ENCODE measurements at places on chromosomes 5 and 9.
A peak's percentile ranks its signal among the peaks of the same experiment; 100 is the strongest.

GRCh38 chr9:98280574-98280973 lies 25.1 kb upstream of the TBC1D2 start:
- no peak for DNase-seq

- DNase-seq = peak; percentile 23
Measured at GRCh38 chr5:34563931-34564709, 92.0 kb upstream of the RAI14 start.

GRCh38 chr9:108219664-108220063 lies 636.1 kb downstream of the ACTL7B start:
- DNase-seq = no peak

DNA sequence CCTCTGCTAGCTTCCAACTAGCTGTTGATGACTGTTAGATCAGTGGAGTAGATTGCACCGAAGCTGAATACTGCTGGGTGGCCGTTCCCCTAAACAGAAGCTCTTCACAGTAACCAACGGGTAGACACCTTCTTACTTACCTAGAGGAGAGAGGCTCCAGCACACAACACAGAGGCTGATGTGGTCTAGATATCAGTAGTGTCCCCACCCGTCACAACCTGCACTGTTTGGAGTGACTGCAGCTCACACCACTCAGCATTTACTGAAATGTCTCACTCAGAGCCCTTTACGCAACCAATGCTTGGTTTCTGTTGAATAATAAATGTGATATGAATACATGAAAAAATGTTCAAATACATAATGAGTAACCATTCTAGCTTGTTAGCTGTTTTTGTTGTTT lies 5.3 kb downstream of the TMEM174 start:
- DNase-seq = no peak

GRCh38 chr9:93591301-93592007 lies 15.1 kb downstream of the PHF2 start:
- no peak for DNase-seq

DNA sequence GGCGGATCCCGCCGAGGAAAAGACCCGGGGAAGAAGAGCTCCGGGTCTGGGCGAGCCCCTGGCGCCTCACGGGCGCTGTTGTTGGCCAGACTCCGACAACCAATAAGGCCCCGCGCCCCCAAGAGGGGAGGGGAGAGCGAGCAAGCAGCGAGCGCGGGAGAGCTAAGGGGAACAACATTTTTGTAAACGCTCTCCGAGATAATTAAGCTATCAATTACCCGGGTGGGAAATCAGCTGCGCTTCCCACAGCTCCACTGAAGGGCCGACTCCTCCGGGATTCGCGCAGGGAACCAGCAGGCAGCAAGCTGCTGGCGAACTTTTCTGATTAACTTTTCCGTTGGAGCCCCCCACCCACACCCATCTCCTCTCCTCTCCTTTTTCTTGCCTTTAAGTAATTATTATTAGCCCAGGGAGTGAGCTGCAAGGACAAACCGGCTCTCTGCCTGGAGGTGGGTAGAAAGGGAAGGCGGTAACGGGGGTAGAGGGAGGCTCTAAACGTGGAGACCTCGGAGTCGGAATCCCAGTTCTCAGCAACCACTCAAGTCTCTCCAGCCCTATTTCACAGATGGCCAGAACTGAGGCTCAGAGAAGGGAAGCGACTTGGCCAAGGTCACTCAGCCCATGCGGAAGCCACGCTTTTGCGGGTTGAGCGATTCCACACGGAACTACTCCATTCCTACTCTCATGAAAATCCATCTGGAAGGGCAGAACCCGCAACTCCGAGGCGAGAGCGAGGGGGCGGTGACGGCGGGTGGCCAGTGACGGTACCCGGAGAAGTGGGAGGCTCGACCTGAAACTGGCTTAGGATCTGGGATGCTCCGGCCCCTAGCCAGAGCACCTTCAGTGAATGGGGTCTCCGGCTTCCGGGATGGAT lies 1.3 kb downstream of the ASTN2 start:
- no peak for DNase-seq

DNA sequence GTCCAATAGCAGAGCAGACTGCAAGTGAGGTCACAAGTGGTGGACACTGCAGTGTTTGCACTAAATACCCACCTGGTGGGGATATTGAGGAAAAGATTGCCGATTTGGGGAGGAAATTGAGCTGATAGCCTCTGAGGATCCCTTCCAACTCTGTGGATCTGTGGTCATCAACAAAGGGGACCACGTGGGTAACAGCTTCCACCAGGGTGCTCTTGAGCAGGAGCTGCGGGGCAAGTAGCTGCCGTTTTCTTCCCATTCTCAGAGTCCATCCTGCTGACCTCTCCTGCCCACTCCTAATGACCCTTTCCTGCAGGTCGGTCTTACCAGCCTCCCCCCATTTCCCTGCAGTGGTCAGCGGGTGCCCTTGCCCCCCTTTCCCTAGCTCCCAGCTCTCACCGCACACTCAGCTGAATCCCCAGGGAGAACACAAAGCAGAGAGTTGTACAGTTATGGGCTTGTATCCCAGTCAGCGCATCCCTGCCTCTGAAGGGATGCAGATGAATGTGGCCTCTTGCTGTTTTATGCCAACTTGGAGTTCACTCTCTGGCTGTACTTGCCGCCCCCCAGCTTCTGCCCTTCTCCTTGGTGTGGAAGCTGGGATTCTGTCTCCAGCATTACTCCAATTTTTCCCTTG lies 18.0 kb downstream of the DAPK1 start:
- DNase-seq = peak; percentile 55

DNA sequence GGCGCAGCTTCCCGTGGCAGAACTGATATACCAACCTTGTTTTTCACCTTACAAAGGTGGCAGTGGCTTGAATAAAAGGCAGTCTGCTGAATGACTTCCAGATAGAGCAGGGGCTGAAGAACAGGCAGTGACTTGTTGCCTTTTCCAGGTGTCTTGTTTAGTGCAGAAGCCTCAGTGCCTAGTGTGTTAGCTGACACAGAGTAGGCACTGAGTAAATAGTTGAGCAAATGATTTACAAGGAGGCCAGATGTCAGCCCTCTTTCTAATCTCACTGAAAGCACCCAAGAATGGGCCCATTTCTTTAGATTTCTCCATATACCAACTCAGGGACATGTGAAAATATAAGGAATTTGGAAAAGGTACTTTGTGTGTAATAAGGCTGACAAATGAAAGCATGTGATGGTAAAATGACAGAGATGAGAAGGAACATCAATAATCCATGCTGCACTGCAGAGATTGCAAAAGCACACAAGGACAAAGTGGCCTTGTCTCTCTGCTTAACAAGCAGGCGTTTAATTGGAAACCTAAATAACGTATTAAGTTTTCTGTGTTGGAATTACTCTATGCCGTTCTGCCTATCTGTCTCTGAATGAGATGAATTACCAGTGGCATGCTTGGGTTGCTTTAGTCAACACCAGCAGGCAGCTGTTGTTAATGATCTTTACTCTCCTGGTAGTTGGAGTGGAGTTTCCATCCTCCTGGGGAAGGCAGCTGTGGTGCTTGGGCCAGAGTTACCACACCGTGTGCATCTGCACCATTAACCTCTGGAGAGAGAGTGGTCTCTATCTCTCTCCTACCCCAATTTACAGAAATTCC lies 360.1 kb upstream of the C9orf72 start:
- DNase-seq = no peak

- no peak for DNase-seq
Measured at GRCh38 chr5:149849966-149850910, 94.4 kb downstream of the PDE6A start.

DNA sequence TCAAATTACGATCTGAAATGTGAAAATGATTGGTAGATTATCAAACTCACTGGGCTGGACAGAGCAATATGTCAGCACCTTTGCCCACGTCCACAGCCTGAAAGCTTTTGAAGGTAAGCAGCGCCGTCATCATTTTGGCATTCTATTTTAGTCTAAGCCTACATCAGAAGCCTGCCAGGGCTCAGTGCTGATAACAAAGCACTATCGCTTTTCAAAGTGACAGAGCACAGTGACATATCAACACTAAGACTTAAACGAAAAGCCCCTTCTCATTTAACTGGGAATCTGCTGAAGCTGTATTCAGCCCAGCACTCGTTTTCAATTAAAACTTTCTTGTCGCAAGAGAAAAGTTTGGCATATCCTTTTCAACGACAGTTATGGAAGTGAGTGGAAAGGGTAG lies 1076.3 kb downstream of the PTPRD start:
- DNase-seq = no peak

DNA sequence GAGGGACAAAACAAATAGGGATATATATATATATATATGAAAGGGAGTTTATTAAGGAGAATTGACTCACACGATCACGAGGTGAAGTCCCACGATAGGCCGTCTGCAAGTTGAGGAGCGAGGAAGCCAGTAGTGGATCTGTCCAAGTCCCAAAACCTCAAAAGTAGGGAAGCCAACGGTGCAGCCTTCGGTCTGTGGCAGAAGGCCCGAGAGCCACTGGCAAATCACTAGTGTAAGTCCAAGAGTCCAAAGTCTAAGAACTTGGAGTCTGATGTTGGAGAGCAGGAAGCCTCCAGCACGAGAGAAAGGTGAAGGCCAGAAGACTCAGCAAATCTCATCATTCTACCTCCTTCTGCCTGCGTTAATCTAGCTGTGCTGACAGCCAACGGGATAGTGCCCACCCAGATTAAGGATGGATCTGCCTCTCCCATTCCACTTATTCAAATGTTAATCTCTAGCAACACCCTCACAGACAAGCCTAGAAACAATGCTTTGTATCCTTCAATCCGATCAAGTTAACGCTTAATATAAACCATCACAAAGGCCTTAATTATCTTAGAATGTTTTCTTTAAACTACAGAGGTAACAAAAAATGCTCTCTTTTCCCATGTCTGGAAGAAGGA lies 23.8 kb upstream of the DAB2 start:
- no peak for DNase-seq

GRCh38 chr9:35414889-35415288 lies 75.0 kb upstream of the RUSC2 start:
- no peak for DNase-seq

All from K562 (cell line).